ENCODE measurements at places on chromosomes 2 and 18.
A peak's percentile ranks its signal among the peaks of the same experiment; 100 is the strongest.

DNA sequence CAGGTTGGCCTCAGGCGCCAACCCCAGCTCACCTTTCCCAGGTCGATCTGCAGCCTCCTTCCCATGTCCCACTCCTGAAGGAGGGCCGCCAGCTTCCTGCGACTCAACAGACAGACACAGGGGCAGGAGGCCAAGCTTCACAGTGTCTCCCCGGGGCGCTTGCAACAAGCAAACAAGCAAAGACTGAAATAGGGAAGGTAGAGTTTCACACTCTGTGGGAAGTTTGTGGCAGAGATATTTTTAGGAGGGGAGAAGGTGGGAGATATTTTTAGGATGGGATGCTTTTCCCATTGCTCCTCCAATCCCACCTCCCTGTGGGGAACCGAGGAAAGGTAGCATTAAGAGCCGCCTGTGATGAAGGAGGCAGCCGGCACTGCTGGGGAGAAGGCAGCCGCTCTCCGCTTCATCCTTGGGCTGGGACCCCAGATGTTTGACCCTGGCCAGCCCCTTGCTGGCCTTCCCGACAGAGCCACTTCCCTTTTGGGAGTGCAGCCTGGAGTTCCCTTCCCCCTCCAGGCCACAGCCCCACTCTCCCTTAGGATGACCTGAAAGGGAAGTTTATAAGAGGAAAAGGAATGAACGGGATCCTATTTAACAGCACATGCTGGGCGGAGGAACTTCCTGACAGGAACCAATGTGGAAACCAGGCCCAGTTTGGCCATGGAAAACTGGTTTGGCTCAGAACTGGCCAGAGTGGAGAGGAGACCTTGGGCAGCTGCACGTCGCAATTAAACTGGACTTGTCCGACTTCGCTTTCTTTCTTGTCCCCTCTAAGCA lies 142.2 kb upstream of the SMAD2 start:
- DNase-seq, result no peak

GRCh38 chr2:240021488-240022104 lies 3.5 kb downstream of the NDUFA10 start:
- DNase-seq, result peak; percentile 86

DNA sequence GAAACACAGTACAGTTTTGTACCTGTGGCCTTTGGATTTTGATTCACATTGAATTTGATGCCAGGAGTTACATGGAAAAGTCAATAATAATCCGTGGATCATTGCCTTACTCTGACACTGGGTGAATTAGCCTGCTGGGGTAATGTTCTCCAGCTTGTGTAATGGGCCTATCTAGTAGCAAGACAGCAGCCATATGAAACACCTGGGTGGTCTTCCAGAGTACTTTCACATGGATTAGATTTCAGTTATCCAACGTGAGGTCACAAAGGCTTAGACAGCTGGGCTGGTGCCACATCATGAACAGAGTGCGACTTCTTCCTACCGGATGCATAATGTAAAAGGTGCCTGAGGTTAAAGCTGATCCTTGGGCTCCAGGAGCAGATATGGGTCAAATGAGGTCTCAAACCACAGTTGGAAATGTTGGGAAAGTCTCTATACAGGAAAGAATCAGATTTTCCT lies 486.8 kb downstream of the PARD3B start:
- no peak for DNase-seq

GRCh38 chr2:73337828-73338227 lies 44.5 kb upstream of the EGR4 start:
- DNase-seq, result no peak

DNA sequence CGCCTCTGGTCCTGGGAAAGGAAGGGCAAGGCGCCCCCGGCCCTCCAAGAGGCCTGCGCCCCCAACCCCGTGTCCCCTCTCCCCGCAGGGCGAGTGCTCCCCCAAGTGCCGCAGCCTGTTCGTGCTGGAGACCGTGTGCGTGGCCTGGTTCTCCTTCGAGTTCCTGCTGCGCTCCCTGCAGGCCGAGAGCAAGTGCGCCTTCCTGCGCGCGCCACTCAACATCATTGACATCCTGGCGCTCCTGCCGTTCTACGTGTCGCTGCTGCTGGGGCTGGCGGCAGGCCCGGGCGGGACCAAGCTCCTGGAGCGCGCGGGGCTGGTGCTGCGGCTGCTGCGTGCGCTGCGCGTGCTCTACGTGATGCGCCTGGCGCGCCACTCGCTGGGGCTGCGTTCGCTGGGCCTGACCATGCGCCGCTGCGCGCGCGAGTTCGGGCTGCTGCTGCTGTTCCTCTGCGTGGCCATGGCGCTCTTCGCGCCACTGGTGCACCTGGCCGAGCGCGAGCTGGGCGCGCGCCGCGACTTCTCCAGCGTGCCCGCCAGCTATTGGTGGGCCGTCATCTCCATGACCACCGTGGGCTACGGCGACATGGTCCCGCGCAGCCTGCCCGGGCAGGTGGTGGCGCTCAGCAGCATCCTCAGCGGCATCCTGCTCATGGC lies 52.4 kb downstream of the SLC66A2 start:
- no peak for DNase-seq

- peak; percentile 88 for DNase-seq
These were observed 308.9 kb downstream of the PDE11A start for GRCh38 chr2:177763531-177764265.

GRCh38 chr2:33371304-33372090 lies 105.0 kb upstream of the RASGRP3 start:
- DNase-seq, result no peak

DNA sequence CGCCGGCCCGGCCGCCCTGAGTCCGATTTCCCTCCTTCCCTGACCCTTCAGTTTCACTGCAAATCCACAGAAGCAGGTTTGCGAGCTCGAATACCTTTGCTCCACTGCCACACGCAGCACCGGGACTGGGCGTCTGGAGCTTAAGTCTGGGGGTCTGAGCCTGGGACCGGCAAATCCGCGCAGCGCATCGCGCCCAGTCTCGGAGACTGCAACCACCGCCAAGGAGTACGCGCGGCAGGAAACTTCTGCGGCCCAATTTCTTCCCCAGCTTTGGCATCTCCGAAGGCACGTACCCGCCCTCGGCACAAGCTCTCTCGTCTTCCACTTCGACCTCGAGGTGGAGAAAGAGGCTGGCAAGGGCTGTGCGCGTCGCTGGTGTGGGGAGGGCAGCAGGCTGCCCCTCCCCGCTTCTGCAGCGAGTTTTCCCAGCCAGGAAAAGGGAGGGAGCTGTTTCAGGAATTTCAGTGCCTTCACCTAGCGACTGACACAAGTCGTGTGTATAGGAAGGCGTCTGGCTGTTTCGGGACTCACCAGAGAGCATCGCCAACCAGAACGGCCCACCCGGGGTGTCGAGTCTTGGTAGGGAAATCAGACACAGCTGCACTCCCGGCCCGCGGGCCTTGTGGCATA lies 4.6 kb downstream of the SIX2 start:
- DNase-seq, result peak; percentile 51

- DNase-seq, result no peak
These were observed 106.0 kb downstream of the MC4R start for GRCh38 chr18:60266558-60266957.

DNA sequence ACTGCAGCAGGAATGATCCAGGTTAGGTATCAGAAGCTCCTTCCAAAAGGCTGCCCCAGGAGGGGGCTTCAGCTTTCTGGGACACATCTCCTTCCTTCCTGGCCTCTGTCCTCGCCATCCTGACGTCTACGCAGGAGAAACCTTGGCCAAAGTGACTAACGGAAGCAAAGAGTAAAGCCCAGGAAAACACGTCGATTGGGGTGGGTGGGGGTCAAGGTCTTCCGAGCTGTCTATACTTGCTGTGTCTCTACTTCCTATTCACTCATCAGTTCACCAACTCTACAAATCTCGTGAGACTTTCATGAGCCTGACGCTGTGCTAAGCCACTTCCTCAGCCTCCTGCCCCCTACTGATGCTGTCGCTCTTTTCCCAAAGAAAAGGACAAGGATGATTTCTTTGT lies 212.6 kb downstream of the TNS1 start:
- DNase-seq, result no peak

DNA sequence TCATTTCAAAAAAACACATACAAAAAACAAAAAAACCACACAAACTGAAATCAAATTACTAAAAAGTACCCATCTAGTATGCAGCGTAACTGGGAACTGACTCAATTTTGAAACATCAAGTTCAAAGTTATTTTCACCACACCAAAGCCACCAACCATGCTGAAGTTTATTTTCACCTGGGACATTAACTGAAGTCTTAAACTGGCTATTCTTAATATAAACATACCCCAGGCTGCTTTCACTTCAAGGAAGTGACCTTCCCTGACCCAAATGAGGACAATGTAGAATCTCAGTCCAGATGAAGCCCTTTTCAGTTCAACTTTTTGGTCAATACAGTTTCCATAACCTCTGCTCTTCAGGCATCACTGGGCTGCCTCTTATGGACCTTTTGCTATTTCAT lies 84.6 kb downstream of the PIGN start:
- no peak for DNase-seq

DNA sequence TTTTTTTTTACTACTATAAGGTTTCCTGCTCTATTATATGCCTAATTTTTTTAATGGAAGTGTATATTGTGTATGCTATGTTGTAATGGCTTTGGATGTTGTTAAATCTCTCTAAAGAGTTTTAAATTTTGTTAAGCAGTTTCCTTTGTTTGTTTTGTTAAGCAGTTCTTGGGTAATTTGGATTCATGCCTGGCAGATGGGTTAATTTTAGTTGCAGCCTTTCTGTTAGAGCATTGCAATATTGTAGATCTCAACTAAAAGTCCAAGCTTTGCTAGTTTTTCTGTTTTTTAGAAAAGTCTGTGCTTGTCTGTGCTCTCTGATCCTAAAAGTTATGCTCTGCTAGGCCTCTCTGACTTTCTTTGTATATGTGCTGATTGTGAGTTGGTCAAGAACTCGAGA lies 1229.0 kb upstream of the NRXN1 start:
- DNase-seq, result no peak

GRCh38 chr2:65443509-65444186 lies 11.2 kb upstream of the SPRED2 start:
- DNase-seq, result no peak

- DNase-seq, result no peak
These were observed 1017.6 kb downstream of the DPP10 start for GRCh38 chr2:115460008-115460407.

GRCh38 chr2:155215037-155215707 lies 516.7 kb downstream of the KCNJ3 start:
- DNase-seq, result no peak

GRCh38 chr2:157631861-157632260 lies 3.2 kb upstream of the ACVR1C start:
- DNase-seq, result no peak

GRCh38 chr2:23293063-23293462 lies 91.9 kb upstream of the KLHL29 start:
- no peak for DNase-seq

DNA sequence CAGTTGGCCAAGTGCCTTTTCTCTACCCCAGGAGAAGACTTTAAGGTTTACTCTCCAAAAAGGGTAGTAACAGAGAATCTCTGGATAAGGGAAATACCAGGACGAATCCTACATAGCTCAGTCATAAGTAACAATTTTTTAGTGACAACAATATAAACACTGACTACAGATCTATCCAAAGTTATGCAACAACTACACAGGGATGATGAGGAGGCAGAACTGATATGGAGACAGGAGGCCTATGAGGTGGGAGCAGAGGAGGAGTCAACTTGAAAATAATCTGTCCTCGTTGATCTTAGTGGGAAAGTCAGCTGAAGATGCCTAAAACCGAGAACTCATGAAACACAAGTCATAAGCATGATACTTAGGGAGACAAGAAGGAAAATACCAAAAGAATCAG lies 40.2 kb downstream of the SLC35F5 start:
- no peak for DNase-seq

- DNase-seq, result no peak
These were observed 199.6 kb upstream of the FBXO11 start for GRCh38 chr2:48105848-48106247.

Data from nephron progenitor cell (in vitro differentiated cells).